ENCODE measurements at places on chromosomes 5 and 9.

DNA sequence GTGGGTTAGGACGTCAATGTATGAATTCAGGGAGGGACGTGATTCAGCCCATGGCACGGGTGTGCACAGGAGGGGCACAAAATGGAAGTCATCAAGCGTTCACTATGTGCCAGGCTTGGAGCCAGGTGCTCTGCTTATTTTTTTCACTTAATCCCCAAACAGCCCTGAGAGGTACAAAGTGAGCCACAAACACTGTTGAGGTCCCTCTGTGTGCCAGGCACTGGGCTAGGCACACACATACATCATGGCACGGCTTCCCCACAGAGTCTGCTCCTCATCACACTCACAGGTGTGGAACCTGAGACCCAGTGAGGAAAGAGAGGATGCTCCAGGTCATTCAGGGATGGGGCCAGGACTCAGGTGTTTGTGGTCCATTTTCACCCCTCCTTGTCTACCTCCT is 68.1 kb downstream of the GALNT12 start:
- no peak for DNase-seq

GRCh38 chr5:37575541-37576489 is 196.7 kb downstream of the WDR70 start:
- DNase-seq, result no peak

- no peak for DNase-seq
Measured at GRCh38 chr9:136336156-136336870, 9.0 kb downstream of the GPSM1 start.

DNA sequence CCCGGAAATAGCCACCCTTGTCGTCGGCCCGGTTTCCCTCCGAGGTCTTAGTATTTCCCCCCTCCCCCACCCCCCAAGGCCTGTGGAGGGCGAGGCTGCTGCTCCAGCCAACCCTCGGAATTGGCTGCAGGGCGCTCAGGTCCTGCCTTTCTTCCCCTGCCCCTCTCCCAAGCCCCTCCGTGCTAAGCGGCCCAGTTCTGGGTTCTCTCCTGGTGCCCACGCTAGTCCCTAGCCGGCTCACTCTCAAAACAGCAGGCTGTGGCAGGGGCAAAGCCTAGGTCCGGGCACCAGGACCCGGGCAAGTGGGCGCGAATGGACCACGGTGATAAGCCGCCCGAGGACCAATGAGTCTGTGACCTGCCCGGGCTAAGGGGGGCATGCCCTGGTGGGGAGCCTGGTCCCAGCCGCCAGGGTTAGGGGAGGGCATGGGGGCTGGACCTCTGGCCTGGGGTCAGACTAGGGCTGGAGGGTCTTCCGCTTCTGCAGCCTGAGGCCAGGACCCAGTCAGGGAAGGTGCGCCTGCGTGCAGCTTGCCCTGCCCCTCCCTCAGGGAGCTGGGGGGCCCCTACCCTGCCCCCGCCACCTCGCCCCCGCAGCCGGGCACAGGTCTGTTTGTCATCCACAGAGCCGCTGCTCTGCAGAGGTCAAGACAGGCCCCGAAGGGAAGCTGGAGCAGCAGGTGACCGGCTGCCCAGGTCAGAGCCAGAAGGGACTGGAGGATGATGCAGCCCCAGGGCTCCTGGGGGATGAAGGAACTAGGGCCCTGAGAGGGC is 5.0 kb upstream of the IRX4 start:
- DNase-seq, result no peak

GRCh38 chr5:83467371-83468035 is 4.0 kb upstream of the VCAN start:
- DNase-seq, result no peak

All from CD4-positive, alpha-beta T cell treated with Interleukin-4 for 1 hour (primary cell).